ENCODE measurements at places on chromosomes 1 and 21.

DNA sequence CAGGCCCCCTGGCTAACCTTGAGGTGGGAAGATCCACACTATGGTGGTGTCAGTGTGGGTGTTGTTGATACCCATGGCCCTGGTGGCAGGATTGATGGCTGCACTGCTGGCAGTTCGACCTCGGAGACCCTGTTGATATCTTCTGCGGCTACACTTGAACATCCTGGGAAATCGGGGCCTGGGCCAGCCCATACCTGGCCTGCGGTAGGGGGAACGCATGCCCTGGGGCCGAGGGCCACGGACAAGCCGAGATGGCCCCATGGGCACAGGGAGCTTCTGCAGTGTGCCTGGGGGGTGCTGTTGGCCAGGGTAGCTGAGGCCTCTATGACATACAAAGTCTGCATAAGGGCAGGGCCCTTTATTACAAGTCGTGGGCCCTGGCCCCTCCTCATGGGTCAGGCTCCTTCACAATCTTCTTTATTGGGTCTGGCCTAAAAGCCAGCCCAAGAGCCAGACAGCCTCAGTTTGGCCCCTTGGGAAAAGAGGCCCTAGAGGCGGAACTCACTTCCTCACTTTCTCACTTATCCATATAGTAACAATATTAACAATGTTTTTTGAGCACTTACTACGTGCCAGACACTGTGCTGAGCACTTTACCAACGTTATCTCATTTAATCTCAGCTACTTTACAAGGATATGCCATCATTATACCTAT lies at the start of gene P3R3URF:
Gene P3R3URF (minus strand): TSS at position 278 of the 655 bp plus-strand sequence. CDS start 17 bp downstream, at position 261.
- no peak for DNase-seq

DNA sequence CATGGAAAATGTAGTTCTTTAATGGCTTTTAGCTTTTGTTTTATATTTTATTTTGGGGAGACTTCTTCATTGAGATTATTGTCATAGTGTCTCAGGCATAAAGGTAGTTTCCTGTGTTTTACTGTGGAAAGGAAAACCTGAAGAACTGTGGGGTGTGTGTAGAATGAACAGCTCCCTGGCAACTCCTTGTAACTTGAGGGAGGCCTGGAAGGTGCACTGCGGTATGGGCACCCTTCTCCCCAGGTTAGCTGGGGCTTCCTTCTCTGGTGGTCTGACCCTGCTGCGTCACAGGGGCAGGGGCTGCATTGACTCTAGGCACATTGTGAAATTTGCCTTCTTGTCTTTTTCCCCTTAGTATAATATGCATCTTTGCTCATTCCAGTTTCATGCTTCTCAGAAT lies 1.7 kb downstream of the ATP1B1 start:
- no peak for DNase-seq

DNA sequence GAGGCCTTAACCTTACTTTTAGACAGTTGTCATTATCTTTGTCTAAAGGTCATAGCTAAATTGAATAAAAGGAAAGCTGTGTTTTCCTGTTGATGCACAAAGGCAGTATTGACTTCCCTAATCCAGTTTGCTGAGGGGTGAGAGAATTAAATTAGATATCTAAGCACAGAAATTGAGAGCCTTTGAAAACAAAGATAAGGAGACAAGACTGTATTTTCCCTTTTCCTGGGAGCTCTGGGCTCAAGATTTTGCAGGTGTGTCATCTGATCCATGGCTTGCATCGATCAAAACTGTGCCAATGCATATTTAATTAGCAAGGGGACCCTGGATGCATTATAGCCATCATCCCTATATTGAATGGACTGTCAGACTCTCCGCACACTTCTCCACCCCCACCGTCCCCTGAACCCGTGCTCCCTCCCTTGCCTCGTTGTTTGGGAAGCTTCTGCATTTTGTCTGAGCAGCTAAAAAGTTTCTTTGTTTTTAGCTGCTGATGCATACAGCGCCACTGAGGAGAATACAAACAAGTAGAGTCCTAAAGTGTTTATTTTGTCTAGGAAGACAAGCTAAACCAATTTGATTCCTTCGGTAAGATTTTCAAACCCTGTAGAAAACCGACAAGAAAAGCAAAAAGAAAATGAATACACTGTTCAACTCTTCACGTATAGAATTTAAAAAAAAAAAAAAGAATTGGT lies 186.3 kb downstream of the NFIA start:
- no peak for DNase-seq

DNA sequence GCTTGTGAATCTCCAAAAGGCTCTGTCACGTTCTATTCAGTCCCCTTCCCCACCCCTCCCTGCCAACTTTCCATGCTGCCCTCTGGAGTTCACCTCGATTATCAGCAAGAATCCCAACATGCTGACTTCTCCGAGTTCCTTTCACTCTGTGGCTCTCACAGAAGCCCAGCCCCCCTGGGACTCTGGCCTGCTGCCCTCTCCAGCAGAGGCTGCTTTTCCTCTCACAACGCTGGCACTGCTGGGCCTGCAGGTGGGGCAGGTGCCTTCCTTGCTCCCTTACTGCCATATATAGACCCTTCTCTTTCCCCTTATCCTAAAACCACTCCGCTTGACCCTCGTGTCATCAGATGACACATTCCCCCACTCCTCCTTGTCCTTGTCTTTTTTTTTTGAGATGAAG lies 10.2 kb upstream of the RNF186 start:
- no peak for DNase-seq

GRCh38 chr1:192545896-192546521 lies 29.6 kb upstream of the RGS1 start:
- no peak for DNase-seq

GRCh38 chr1:109667452-109668122 lies at the start of gene GSTM2:
TSS of gene GSTM2 (plus strand) at chr1:109668057. CDS start at chr1:109668116, 59 bp downstream.
- DNase-seq = peak; percentile 81

Measured in NCI-H2171 (cell line).